ENCODE measurements at places on chromosomes 2 and 18.

DNA sequence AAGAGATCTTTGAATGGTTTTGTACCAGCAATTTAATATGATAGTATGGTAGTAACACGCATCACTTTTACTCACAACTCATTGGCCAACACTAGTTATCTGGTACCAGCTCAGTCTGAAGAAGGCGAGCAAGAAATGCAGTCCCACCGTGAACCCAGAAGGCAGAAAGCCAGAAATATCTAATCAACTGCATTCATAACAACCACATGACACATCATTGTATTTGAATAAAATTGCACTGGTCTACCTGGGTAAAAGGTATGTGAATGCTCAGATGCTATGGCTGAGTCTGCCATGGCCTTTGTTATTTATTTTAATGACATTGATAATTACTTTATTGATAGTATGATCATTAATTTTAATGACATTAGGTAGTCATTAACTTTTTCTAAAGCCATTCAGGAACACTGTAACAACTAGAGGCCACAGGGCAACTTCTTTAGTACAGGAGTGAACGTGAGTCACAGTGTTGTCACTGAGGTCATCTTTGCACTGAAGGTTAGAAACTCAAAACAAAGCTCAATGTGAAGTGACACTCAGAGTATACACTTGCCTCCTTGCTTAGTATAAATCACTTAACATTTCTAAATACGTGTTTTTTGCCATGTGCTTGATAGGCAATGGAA is 475.6 kb upstream of the TNP1 start:
- no peak for DNase-seq

DNA sequence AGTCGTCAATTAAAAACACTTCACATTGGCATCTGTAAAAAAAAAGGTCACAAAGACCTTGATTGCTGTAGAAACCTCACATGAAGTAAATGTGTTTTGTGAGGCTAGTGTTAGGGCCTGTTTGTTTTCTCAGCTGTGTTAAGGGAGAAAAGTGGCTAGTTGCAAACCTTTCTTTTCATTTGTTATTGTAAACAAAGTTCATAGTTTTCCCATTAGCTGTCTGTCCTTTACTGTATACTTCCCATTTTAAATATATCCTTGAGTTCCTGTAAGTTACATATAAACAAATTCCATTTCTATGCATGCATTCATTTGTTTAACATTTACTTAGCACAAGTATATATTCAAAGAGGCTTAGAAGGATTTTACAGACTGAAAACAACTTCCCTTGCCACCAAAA is 1250.2 kb downstream of the LRP1B start:
- DNase-seq: no peak

- no peak for DNase-seq
Measured at GRCh38 chr2:64722291-64723044, 68.8 kb upstream of the SERTAD2 start.

DNA sequence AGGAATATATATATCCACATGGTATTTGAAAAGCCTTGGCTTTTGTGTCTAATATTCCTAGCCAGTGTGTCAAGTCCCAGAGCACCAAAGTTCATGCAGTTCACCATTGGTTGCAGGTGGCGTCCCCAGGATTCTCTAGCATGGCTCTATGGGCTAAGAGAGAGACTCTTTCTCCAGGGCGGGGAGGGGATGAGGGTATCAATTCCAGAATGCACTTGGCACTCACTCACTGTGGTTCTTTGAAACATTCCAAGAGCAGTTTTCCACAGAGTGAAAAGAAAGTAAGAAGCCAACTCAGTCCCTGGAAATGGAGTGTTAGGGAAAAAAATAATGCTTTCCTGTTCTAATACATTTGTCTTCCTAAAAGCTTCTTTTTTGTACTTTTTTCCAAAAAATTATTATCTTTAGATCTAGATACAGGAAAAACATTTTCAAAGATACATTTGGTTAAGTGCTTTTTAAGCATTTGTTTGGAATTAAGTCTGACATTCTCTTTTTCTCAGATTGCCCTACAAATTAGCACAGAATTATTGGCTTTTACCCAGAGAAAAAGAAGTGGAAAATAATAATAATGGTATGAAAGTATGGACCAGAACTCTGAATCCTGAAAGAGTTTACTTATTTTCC is 239.9 kb downstream of the PAX3 start:
- DNase-seq: no peak

GRCh38 chr2:30336978-30337841 is 105.9 kb downstream of the LBH start:
- DNase-seq: no peak

DNA sequence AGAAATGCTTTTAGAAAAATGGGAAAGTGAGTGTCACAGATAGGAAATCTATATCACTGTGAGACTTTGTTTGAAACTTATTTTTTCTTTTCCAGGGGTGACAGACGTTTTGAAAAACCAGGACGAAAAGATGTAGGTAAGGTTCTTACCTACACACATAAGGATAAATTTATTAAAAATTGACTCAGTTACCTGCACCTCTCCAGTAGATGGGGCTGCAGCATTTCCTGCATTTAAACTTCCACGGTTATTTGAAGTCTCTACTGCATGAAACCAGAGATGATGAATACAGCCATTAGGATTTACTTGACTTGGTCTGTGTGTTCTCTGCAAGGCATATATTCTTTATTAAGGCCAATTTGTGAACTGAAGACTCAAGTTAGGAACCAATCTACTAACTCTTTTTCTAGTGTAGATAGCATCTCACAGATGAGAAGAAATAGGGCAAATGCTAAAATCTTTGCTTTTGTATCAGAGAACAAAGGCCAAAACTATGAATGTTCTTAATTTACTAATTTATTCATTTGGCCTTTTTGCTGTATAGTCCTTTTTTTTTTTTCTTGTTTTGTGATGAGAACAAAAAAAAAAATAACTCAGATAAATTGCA is 15.0 kb downstream of the KCNJ13 start:
- DNase-seq: peak; percentile 5

DNA sequence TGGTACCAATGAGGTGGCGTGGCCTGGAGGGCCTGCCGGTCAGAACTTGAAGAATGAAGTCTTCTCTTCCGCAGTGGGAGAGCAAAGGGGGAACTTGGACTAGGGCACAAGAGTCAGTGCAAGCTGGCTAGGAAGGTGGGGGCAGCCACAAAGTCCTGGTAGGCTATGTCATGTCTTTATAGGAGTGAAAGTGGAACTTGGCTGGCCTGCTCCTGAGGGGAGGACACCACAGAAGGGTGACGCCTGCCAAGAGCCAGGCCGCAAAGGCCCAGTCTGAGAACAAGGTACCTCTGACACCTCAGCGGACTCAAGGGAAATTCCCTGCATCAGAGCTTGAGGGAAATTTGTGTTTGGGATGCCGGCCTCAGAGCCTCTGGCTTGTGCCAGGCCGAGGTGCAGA is 32.2 kb upstream of the MAP3K20 start:
- no peak for DNase-seq

DNA sequence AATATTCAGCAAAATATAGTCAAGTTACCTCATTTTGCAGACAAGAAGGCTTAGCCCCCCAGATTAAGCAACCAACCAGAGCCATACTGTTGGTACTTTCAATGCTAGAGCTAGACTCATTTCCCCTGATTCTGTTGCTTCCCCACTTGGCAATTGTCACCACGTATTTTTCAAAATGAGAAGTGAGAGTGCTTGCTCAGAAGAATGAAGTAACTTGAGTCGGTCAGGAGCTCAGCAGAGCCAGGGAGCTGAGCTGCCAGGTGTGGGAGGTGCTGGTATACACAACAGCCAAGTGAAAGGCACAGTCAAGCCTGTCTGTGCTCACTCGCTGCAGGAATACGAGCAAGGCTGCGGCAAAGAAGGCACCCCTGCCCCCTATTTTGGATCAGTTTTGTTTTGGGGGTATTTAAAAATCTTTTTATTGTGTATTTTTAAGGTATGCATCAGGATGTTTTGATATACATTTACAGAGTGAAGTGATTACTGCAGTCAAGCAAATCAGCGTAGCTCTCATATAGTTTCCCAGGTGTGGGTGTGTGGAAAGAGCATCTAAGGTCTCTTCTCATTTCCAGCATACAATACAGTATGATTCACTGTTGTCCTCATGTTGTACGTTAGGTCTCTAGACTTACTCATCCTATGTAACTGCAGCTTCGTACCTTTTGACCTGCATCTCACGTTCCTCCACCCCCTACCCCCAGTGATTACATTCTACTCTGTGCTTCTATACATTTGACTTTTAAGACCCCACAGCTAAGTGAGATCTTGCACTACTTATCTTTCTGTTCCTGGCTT is 62.4 kb downstream of the MRPS9 start:
- DNase-seq: no peak

DNA sequence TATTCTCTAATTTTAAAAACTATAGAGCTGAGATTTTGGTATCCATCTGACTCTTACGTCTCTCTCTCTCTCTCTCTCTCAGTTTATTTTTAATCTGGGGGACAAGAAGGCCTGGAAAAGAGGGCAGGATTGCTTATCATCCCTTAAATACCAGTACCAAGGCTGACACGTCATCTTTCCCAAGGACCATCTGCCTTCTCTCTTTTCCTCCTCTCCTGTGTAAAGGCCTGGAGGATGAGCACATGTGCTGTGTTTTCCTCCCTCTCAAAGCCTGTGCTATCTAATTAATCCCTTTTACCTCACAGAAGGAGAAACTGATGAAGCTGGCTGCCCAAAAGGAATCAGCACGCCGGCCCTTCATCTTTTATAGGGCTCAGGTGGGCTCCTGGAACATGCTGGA is 7.3 kb downstream of the IL37 start:
- no peak for DNase-seq

- DNase-seq: no peak
Measured at GRCh38 chr2:160352500-160352899, 141.1 kb downstream of the RBMS1 start.

- no peak for DNase-seq
Measured at GRCh38 chr2:182740701-182741100, 24.6 kb downstream of the DNAJC10 start.

DNA sequence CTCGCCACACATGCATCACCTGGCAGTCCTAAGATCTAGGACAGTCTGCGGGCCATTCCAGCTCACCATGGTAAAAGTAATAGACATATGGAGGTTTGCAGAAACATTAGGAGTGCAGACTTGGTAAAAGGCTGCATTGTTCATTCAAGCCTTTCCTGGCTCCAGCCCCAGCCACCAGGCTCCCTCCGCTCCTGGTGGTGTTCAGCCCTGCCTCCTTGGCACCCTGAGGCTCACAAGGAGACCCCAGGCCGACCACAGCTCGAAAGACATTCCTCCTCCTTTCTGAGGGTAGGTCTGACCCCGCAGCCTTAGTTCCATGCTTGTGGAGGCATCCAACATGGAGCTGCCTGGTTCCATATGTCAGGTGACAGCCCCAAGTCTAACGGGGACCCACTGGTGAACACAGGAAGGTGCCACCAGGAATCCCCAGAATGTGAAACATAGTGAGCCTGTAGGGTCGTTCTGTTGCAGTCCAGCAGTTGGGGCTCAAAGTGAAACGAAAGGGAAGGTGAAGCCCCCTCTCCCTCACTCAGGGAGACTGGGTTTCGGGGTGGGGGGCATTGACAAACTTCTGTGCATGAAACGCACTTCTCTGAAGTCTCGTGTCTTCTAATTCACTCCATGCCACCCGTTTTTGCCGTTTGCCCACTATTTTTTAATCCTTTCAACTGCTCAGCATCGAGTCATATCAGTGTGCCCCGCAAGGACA is 5.0 kb upstream of the SP100 start:
- no peak for DNase-seq

- DNase-seq: no peak
Measured at GRCh38 chr18:7590826-7591560, 23.9 kb downstream of the PTPRM start.

GRCh38 chr2:166376488-166376828 is 714 bp upstream of the SCN9A start:
- DNase-seq: no peak

GRCh38 chr2:2688254-2688653 is 357.2 kb upstream of the MYT1L start:
- DNase-seq: no peak

GRCh38 chr2:193461431-193461934 is 1266.8 kb upstream of the TMEFF2 start:
- no peak for DNase-seq

GRCh38 chr2:16316456-16317210 is 349.0 kb downstream of the CYRIA start:
- DNase-seq: no peak

DNA sequence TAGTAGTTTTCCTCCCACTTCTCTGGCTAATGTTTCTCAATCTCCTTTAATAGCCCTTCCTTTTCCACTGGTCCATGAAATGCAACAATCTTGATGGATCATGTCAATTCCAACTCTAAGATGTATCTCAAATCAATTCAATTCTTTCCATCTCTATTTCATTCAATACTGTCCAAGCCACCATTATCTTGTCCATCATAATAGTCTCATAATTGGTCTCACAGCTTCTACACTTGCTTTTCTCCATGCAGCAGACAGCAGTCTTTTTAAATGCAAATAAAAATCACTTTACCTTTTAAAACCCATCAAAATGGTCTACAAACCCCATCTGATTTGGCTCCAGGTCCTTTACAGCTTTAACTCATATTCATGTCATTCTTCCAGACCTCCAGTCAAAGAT is 226.6 kb downstream of the EPHA4 start:
- no peak for DNase-seq

DNA sequence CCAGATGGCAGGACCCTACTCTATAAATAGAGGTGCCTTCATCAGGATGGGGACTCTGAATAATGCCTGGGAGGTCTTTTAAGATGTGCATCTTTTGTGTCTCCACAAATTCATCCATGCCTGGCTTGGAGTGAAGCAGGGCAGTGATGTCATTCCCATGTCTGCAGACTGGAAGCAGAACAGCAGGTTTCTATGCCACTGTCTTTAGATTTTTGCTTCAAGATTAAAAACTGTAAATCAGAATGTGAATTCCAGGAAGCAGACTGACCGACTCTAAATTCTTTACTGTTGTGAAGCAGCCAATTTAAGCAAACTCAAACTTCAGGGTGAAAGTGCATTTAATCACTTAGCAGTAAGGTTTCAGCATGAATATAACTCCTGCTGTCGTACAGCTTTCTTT is 159.3 kb downstream of the SCG2 start:
- DNase-seq: no peak

GRCh38 chr2:233105156-233105895 is 45.2 kb downstream of the INPP5D start:
- no peak for DNase-seq

Data from SHP77 (cell line).